ENCODE measurements at places on chromosomes 5 and 9. TPM values are rescaled to one million over a fixed set of nuclear protein-coding genes. Genes with fewer than 3 reads are reported as not detected.

GRCh38 chr5:116566251-116566650 lies 8.4 kb downstream of the SEMA6A start:
- DNase-seq: no peak

DNA sequence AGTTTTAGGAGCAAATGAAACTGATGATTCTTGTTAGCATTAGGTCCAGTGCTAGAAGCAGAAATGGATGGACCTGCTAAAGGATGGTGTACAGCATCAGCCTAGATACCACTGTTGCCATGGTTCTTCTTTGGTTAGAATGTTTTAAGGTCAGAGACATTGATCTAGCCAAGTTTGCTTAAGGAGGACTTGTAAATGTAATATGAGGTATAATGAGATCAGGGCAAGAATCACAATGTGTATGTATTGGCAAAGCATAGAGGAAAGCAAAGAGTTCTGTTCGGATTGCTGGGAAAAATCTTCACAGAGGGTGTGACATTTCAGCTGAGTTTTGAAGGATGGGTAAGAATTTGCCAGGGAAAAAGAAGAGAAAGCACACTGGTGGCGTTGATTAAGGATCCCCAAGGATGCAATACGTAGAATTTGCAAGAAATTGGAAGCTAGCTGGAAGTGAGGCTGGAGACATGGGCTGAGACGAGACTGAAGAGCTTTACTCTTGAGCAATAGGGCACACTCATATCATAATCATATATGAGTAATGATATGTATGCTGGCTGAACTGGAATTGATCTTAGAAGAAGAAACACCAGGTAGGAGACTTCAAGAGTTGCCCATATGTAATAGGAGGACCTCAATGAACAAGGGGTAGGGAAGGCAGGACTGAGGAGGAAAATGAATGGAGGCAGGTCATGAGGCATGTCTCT lies 102.0 kb downstream of the ZNF462 start:
- DNase-seq: no peak

GRCh38 chr5:39323542-39323941 lies 40.8 kb downstream of the C9 start:
- DNase-seq: no peak

BTNL8 gene
- total RNA-seq: 0.32 TPM

TNFSF8 gene
- total RNA-seq: 1.8 TPM

All from dorsolateral prefrontal cortex (tissue), 122 donors.